ENCODE measurements at places on chromosomes 5 and 9. TPM values are rescaled to one million over a fixed set of nuclear protein-coding genes. Genes with fewer than 3 reads are reported as not detected.

Gene SEMA5A
- 0.62 TPM for total RNA-seq

Gene CCDC152
- total RNA-seq = 5.5 TPM

Gene DHX29
- total RNA-seq = 17.6 TPM

Gene HMMR
- 40.3 TPM for total RNA-seq

Gene CDH9
- total RNA-seq = not detected

- DNase-seq = no peak
Measured at GRCh38 chr9:34370970-34371880, 5.5 kb downstream of the MYORG start.

DNA sequence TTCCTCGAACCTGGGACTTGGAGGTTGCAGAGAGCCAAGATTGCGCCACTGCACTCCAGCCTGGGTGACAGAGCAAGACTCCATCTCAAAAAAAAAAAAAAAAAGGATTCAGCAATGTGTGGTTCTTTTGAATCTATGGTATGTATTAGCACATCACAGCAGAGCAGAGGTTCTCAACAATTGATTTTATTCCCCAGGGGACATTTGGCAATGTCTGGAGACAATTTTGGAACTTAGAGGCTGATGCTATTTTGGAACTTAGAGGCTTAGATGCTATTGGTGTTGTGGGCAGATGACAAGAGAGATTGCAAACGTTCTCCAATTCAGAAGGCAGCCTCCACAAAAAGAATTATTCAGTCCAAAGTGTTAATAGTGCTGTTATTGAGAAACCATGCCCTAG, 115.2 kb downstream of the TMC1 start:
- no peak for DNase-seq

DNA sequence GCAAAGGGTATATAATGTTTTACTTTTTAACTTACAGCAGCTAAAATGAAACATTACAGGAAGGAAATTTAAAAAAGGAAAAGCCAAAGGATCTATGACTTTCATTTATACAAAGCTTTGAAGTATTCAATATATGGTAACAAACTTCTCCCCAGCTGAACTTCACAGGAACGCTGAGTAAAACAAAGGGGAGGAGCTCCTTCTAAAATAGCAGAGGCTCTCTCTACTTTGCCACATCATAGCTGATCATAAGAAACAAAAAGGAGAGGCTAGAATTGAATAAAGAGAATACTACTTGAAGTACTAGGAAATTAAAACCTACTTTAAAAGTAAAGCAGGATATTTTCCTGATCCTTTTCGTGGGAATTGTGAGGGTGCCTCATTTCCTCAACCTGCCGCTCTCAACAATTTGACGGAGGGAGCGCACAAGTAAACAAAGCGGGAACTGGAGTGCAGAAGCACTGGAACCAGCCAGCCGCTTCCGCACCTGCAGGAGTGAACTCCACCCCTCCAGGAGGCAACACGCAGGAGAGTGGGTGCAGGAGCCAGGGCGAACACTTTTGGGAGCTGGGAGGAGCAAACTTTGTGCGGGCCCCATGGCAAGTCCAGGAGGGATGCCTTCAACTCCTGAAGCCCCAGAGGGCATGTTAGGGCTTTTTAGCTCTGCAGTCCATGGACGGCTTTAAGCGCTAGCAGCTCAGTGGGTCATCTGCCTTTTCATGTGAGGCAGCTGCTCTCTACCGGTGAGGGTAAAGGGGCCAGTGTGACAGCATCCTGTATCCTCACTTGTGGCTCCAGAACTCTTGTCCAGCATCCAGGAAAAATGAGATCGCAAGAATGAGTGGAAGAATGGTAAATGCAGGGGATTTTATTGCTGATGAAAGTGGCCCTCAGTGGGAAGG, 757.4 kb downstream of the PTPRD start:
- no peak for DNase-seq

- DNase-seq = no peak
Measured at GRCh38 chr9:14546693-14547092, 146.5 kb downstream of the ZDHHC21 start.

- DNase-seq = no peak
Measured at GRCh38 chr9:75440914-75441313, 352.6 kb downstream of the OSTF1 start.

DNA sequence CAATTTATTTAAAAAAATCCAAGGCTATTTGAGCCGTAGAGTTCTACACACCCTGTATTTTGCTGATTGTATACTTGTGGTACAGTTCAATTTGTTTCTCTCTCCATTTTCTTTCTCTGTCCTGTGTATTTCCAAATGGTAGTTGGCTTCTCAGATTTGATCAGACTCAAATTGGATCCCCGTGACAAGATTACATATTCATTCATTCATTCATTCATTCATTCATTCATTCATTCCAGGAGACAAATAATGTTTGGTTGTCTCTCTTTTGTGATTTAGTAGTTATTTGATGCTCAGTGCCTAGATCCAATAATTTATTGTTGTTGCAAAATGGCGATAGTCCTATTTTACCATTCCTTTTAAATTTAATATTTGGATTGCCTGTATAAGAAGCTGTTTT, 292.8 kb upstream of the RIOK2 start:
- DNase-seq = no peak

- DNase-seq = no peak
Measured at GRCh38 chr5:121462441-121462840, 389.2 kb upstream of the FTMT start.

- no peak for DNase-seq
Measured at GRCh38 chr9:4228606-4229005, 71.3 kb downstream of the GLIS3 start.

DNA sequence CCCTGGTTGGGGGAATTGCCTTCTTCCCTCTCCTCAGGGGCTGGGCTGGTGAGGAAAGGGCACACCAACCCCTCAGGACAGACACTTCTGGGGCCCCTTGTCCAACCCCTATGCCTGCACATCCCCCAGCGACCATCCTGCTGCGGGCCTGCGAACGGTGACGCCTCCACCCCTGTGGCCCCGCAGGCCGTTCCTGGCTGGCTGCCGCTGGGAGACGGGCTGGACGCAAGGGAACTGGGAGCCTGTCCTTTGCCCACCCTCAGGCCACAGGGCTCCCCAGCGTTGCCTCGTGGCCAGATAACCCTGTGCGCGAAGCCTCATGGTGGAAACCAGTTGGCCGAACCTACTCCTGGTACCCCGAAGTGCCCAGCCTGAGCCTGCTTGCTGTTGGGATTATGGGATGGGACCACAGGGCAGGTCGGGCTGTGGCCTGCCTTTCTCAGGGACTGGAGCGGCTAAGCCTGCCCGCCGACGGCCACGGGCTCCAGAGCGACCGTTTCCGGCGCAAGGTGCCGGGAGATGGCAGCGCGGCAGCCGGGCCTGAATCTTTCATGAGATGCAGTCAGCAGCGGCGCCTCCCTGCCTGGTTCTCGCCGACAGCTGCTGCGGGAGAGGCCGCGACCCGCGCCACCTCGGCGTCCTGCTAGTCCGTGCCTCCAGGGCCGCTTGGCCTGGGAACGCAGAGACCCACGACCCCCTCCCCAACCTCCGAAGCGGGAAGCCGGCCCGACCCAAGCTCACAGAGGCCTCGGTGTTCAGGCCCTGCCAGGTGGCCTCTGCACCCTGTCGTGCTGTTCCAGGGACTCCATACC, 6.5 kb upstream of the PITX1 start:
- no peak for DNase-seq

DNA sequence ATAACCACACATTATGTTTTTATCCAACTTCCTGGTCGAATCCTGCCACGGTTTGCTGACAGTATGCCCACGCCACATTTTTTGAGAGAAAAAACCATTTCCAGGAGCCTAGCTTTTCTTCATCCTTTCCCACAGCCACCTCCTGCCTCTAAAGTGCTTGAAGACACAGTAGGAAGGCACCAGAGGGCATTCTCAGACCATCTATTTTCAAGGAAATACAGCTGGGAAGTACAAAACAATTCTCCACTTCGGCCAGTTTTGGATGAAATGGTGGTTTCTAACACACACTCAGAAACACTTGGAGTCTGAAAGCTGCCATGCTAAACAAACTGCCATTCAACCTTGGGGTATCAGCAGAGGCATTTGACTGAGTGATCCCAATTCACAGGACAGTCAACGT, 86.3 kb upstream of the RPS23 start:
- DNase-seq = no peak

- DNase-seq = no peak
Measured at GRCh38 chr9:5786370-5787127, 46.4 kb downstream of the ERMP1 start.

DNA sequence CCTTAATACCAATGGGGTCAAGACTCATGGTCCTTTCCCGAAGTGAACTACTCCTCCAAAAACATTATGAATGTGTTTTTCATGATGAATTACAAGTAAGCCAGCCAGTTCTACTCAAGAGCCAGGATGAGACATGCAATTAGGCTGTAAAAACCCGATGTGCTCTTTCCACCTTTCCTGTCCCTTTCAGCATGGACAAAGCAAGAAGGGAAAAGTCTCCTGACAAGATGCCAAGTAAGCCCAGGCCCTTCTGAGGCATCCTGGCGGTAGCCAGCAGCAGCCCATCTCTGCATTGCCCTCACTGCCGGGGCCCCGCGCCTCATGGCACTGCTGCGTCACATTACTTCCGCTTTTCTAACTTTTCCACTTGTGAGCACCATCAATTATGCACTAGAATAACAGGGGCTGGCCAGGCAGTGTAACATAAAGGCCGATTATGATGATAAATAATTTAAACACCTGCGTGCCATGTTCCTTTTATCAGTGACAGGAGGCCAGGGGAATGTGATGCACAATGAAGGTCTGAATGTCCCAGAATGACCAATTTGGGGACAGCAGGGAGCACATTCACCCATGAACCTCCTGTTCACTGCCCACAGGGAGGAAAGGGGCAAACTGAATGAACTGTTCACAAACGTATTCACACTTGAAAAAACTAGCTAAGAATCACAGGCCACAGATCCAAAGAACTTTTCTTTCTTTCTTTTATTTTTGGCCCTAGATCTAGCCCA, 37.4 kb downstream of the EFNA5 start:
- DNase-seq = no peak

- DNase-seq = no peak
Measured at GRCh38 chr9:18124760-18125159, 349.2 kb upstream of the ADAMTSL1 start.

- no peak for DNase-seq
Measured at GRCh38 chr5:10201223-10201868, 48.3 kb downstream of the ATPSCKMT start.

DNA sequence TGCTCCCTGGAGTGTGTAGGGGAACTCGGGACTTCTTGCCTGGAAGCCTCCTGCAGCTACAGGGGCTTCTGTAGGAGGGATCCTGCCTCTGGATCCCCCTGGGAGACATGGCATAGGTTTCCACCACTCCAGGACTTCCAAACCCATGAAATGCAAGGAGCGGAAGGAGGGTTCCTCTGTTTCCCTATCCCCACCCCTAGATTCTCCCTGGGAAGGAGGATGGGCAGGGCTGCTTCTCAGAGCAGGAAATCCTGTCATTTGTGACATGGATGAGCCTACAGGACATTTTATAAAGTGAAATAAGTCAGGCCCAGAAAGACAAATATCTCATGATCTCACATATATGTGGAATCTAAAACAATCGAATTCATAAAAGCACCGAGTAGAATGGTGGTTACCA, 23.5 kb upstream of the SLC25A48 start:
- DNase-seq = no peak

- DNase-seq = no peak
Measured at GRCh38 chr5:90802474-90803317, 244.1 kb downstream of the ADGRV1 start.

DNA sequence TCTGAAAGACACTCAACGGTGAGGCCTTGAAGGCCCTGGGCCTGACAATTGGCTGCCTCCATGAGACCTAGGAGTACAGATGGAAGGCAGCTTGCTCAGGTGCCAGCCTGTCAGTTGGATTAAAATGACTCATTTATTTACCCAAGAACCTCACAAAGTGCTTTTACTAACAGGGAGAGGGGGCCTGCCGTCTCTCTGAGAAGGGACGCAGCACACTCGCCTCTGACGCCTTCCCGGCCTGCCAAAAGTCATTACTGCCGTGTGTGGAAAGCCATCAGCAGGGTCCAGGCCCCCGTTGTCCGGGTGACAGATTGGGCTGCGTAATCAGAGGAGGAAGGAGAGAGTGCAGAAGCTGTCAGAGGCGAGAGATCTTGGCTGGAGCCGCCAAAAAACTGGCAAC, 32.4 kb downstream of the DDX31 start:
- DNase-seq = no peak

GRCh38 chr5:142529626-142530278, 156.1 kb downstream of the FGF1 start:
- no peak for DNase-seq

DNA sequence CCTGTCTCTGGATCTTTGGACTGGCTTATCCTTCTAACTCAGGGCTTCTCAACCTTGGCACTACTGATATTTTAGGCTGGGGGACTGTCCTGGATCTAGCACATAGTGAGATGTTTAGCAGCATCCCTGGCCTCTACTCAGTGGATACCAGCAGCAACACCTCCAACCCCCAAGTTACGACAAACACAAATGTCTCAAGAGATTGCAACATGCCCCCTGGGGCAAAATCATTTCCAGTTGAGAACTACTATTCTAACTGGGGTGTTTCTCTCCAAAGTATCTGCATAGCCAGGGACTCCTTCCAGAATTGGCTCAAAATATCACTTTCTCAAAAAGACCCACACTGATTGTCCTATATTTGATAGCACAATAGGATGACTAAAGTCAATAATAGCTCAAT, 7.2 kb upstream of the TLR4 start:
- no peak for DNase-seq

- no peak for DNase-seq
Measured at GRCh38 chr5:122314036-122314435, 2.0 kb downstream of the SNCAIP start.

- DNase-seq = no peak
Measured at GRCh38 chr5:10648806-10649665, 85.2 kb downstream of the ANKRD33B start.

DNA sequence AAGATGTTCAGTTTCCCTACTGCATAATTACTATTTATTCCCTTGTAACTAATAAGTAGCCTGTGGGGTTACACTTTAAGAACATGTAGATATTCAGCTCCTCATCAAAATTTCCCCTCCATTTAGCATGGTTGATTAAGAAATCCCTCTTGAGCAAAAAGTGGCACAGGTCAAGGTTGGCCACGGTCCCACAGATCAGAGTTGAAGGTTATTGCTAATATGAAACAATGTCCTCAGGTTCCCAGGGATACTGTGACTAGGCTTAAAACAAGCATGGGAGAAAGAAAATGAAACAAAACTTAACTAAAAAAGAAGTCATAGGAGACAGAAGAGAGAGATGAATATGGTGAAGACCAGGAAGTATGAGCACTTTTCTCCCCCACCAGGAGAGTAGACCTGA, 64.2 kb downstream of the RFK start:
- DNase-seq = no peak

- no peak for DNase-seq
Measured at GRCh38 chr5:52846182-52846842, 58.6 kb downstream of the ITGA1 start.

- no peak for DNase-seq
Measured at GRCh38 chr9:77810637-77811119, 162.6 kb upstream of the GNA14 start.

DNA sequence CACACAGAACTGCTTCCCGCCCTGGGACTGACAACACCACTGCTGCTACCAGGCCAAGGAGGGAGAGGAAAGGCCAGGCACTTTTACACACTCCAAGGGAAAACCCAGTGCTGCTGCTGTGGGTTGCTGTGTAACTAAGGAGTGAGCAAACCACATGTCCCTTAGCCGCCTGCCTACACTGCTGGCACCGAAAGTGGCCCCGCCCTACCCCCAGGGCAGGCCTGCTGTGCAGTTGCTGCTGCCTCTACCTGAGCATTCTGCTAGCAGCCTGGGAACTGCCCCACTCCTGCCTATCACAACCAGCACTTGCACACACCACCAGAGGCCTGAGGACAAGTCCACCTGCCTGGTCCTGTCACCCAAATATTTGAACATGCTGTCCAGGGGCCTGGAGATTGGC, 740.9 kb downstream of the DTWD2 start:
- no peak for DNase-seq
